ENCODE measurements at places on chromosomes 7 and 10. TPM values are rescaled to one million over a fixed set of nuclear protein-coding genes. Genes with fewer than 3 reads are reported as not detected.

DNA sequence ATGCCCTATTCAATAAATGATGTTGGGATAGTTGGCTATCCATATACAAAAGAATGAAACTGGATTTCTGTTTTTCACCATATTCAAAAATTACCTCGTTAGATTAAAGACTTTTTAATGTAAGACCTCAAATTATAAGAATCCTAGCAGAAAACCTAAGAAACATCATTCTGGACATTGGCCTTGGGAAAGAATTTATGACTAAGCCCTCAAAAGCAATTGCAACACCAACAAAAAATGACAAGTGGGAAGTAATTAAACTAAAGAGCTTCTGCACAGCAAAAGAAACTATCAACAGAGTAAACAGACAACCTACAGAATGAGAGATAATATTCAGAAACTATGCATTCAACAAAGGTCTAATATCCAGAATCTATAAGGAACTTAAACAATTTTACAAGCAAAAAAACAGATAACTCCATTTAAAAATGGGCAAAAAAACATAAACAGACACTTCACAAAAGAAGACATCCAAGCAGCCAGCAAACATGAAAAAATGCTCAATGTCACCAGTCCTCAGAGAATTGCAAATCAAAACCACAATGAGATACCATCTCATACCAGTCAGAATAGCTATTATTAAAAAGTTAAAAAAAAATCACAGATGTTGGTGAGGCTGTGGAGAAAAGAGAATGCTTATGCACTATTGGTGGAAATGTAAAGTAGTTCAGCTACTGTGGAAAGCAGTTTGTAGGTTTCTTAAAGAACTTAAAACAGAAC is 309.8 kb downstream of the AHR start:
- H3K27me3 ChIP-seq, result no peaks in the 10 kb centered on the region
- H3K4me3 ChIP-seq, result no peak overlapping the region
- no peaks in the 10 kb centered on the region for H3K4me1 ChIP-seq
- no peak overlapping the region for H3K27ac ChIP-seq
- no peak for DNase-seq

DNA sequence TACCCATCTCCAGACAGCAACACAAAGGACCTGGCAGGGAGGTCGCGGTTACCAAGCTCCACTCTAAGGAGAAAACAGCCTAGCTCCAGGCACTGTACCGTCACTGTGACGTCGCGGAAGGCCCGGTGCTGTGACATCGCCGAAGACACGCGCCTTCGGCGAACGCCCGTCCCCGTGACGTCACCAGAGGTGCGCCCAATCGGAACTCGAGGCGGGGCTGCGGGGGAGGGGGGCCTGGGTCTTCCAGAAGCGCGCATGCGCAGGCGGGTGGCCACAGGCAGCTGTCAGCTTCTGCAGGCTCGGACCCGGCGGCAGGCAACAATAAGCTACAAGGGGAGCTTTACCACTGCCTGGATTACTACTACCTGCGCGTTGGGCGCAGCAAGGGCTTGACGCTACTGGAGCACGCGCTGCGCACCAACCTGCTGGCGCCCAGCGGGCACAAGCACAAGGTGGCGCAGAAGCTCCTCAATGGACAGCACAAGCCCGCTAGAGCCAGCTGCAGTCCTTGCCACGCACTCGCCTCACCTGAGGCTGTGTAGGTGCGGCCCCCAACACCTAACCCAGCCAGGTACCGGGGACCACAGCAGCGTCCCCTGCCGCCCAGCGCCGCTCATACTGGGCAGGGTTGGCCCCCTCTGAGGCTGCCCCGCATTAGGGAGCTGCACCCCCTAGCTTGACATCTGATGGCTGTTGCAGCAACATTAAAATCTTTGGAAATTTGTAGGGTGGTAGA is 208.4 kb downstream of the TPST1 start:
- peak; percentile 91 for DNase-seq
- H3K4me3 ChIP-seq, result peak overlapping the region; percentile 34
- peaks cover 12% of the 10 kb centered on the region for H3K4me1 ChIP-seq
- H3K27ac ChIP-seq, result peak overlapping the region; percentile 84

DHTKD1 gene
- 20.8 TPM for total RNA-seq

PSPH gene
- 4.6 TPM for total RNA-seq

NYAP1 gene
- total RNA-seq, result 1.3 TPM

ECD gene
- total RNA-seq, result 19.8 TPM
